ENCODE measurements at places on chromosomes 3 and 15.

DNA sequence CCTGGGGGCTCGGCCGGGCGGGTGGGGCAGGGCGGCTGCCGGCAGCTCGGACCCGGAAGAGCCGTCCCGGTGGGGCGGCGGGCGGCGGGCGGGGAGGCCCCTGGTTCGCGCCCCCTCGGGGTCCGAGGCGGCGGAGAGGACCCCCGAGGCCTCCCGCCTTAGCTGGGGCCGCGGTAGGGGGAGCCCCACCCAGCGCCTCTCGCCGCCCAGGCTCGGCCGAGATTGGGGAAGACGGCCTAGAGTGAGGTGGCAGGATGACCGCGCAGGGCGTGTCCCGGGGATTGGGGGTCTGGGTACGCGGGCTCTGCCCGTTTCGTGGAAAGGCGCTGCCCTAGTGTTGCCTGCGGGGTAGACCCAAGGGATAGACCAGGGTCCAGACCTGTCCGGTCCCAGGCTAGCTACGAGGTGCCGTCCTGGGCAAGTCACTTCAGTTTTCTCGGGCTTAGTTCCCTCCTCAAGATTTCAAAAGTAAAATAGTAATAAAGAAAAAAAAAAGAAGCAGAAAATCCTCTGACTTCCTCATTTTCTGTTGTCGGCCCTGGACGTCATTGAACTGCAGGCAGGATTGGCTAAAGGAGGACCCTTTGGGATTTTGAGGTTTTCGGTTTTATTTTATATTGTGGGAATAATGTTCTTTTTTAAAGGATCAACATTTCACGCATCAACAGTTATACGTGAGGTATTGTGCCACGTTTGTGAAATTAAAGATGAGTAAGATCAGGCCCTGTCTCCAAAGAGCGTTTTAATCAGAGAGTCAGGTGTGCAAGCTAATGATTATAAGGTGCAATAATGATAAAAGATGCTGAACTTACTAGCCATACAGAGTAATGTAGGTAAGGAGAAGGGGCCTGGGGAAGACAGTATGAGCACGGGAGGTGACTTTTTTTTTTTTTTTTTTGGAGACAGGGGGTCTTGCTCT is 679 bp downstream of the IQGAP1 start:
- peak; percentile 88 for DNase-seq

GRCh38 chr3:148646126-148646665 is 51.5 kb upstream of the AGTR1 start:
- peak; percentile 65 for DNase-seq

DNA sequence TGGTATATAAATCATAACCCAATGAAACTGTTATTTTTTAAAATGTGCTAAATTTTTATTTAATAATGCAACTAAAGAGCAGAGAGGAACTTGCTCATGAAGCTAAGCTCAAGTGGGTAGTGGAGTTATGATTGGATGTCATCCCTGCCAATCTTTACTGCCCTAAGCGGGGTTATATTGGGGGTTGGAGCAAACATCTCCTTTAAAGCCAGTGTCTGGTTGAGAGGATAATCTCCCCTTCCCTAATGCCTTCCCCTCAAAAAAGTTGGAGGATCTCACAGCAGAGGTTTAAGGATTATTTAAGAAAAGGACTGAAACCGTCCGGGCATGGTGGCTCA is 32.1 kb upstream of the CLASP2 start:
- DNase-seq, result no peak

GRCh38 chr15:80464951-80465625 is 60.9 kb downstream of the ARNT2 start:
- no peak for DNase-seq

GRCh38 chr3:46082849-46083248 is 55.6 kb upstream of the XCR1 start:
- no peak for DNase-seq

DNA sequence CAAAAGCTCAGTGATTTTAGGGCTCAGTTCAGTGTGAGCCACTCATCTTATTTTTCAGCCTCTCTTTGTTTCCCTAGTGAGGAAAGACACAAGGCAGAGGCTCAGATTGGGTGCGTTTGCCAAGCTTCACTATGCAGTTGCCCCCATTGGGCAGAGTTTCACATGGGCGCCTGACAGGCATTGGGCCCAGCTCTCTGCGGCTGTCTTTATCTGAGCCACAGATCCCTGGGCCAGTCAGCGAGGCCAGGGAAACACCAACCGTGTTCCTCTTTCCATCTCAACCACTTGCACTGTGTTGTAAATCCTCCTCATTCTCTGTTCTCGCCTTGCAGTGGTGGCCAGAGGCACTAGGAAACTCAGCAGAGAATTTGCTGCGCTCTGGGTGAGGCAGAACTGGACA is 10.8 kb downstream of the ESYT3 start:
- no peak for DNase-seq

DNA sequence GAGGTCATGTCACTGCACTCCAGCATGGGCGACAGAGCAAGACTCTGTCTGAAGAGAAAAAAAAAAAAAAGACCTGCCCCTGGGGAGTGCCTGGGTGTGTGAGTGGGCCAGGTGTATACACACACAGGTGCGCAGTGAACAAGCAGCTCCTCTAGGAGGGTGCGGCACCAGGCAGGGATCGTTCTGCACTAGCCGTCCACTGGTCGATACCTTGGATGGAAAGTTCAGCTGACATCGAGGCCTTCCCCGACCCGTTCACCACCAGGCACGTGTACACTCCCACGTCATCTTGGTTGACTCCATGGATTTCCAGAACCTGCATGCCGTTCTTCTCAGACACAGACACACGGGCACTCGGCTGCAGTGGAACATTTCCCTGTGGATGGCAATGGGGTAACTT is 147.0 kb downstream of the MYLK start:
- no peak for DNase-seq

Data from GM23248 (cell line).